OCI-M1 (cell line): ENCODE measurements at places on chromosomes 3 and 15.

- DNase-seq, result peak; percentile 59
These were observed 13.0 kb upstream of the MAPK6 start for GRCh38 chr15:52005748-52006701.

DNA sequence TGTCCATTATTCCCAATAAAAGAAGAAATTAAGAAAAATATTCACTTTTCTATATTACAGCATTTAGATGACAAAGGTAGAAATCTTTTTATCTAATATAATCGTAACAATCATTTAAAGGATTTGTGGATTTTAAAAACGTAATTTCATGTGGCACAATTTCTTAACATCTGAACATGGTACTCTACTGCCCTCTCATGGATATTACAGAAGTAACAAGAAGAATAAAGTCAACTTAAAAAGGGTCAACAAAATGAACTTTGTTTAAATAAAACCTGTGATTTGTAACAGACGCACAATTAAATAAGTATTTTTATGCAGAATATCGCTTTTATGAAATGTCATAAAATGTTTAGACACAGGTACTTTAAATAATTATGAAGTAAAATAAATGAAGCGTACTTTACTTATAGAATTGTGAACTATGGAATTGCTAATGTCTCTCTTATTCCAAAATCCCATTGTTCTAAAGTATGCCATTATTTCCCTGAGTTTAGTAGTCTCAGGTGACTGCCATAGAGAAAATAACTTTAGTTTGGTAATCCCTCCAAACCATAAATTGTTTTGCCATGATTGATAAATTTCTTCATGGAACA, 366.8 kb upstream of the ZNF385D start:
- DNase-seq, result peak; percentile 55

DNA sequence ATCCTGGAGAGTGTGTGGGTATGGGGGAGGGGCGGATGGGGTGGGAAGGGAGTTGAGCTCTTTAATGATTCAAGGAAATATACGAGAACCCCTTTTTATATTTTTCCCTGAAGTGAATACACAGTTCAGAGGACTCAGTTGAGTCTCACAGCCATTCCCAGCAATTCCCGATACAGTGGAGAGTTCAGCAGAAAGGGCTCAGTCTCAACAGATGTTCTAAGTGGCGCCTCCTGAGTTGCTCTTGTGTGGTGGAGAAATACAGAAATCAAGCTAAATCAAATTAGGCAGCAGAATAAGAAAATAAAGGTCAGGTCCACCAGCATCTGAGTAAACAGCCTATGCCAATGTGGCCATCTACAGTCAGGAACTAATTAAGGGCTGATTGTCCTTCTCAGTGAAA, 372.1 kb downstream of the NR2F2 start:
- DNase-seq, result no peak

DNA sequence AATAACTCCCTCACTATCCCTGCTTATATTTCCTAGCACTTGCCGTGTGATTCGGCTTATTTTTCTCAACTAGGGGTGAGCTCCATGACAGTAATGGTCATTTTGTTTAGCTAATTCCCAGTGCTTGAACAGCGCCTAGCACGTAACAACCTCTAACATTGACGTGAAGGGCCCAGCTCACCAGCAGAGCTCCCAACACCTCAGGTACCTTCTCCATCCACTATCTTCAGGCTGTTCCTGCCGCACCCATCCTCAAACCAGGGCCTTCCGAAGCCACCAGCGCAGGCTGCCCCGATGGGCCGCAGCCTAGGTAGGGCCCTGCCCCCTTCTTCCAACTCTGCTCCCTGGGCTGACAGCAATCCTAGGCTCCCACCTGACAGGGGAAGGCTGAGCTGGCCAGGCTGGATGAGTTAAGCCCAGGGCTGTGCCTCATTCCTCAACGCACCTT, 751 bp upstream of the RPS17 start:
- DNase-seq, result no peak

GRCh38 chr15:36936613-36937012, 163.7 kb downstream of the MEIS2 start:
- no peak for DNase-seq

- no peak for DNase-seq
These were observed 116.9 kb upstream of the SOX14 start for GRCh38 chr3:137647179-137647578.
